Stimulated activated CD4-positive, alpha-beta T cell treated with anti-CD3 and anti-CD28 coated beads, Interleukin-15, amount 100 ng/mL, for 48 hours (primary cell): ENCODE measurements at places on chromosomes 1 and 21.
A peak's percentile ranks its signal among the peaks of the same experiment; 100 is the strongest.

GRCh38 chr1:82565146-82565545, 764.4 kb downstream of the ADGRL2 start:
- DNase-seq, result no peak

- no peak for DNase-seq
Observed at GRCh38 chr1:40635763-40636500, 29.6 kb downstream of the RIMS3 start.

GRCh38 chr1:11158720-11159321, 30.3 kb upstream of the ANGPTL7 start:
- DNase-seq, result no peak

DNA sequence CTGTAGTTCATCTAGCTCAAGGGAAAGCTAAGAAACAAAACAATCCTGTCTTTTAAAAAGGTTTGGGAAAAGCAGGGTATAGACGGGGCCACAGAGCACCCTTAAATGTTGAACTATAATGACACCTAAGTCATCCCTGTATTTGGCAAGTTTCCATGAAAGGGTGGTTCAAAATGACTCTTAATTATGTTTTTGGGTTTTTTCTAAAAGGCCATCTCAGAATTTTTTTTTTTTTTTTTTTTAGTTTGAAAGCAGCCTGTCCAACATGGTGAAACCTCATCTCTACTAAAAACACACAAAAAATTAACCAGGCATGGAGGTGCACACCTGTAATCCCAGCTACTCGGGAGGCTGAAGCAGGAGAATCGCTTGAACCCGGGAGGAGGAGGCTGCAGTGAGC, 22.2 kb downstream of the TOMM20 start:
- DNase-seq, result no peak

DNA sequence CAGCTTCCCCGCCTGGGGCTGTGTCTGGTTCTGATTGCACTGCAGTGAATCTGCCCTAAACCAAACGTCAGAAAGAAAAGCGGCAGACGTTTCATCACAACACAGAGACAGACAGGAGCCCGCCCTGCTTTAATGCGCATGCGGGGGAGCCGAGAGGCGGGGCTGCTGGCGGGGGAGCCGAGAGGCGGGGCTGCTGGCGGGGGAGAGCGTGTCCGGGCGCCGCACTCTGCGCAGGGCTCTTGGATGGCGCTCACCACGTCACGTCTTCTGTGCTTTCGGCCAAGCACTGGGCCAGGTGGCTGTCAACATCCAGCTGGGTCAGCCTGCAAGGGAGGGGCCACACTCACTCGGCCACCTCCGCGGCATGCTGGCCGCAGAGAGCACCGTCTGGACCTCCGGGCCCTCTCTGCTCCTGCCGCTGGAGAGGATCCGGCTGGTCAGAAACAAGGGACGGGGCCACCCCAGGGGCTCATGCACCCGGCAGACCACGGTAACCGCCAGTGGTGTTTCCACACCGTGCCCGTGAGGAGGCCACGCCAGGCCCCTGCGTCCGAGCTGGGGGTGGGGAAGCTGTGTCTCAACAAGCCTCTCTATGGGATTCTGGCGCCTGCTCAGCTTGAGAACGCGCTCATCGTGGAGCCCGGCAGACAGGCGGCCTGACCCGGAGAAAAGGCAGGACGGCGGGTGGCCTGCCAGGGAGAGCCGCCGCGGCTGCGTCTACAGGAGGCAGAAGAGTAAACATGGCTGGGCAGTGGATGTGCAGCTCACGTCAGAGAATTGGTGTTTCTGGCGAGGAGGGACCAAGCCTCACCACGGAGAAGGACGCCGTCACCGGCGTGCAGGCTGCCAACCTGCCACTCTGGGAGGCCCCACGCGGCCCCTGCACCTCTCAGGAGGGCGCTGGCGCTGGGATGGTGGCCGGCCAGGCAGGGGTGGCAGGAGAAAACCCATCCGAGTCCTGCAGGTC, 4.8 kb downstream of the FAAP20 start:
- DNase-seq, result peak; percentile 83

DNA sequence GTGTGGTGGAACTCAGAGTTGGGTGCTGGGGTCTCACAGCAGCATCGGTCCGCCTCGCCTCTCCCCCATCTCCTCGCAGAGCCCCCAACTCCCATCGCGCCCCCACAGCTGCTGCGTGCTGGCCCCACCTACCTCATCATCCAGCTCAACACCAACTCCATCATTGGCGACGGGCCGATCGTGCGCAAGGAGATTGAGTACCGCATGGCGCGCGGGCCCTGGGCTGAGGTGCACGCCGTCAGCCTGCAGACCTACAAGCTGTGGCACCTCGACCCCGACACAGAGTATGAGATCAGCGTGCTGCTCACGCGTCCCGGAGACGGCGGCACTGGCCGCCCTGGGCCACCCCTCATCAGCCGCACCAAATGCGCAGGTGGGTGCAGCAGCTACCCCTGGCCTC, 24.2 kb downstream of the PTPRU start:
- DNase-seq, result no peak

DNA sequence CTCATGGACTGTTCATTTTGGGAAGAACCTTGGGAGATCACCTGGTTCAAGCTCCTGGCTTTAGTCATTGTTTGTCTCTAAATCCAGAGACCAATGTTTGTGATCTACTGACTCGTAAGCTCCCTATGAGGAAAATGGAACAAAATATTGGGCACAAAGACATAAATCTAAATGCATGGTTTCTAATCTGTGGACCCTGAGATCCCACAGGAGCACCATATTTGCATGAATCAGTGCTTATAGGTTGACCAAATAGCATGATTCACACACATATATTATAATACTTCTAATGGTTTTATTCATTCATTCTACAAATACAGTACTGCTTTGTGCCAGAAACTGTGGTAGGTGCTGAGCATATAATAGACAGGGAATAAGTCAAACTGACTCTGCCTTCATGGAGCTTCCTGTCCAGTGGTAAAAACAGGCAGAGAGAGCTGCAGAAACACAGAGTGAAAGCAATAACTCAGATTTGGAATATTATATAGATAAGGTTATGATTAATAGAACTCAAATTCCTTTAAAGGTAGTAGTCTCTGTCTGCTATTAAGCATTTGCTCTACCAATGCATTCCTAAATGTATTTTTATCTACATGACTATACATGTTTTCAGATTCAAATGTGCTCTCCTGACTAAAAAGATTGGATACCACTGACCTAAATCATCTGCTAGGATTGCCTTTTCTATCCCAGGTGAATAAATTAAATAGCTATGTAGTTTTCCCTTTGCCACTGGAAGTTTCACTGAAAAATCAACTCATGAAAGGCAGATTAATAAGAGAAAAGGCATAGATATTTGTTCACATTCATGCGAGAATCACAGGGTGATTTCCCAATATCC, 198.6 kb upstream of the CAMK1G start:
- no peak for DNase-seq

- no peak for DNase-seq
Observed at GRCh38 chr1:50631161-50631560, 207.9 kb upstream of the DMRTA2 start.

- no peak for DNase-seq
Observed at GRCh38 chr1:54156201-54156600, 3.4 kb upstream of the CDCP2 start.

GRCh38 chr1:78426408-78426807, 64.4 kb upstream of the PTGFR start:
- DNase-seq, result no peak

- no peak for DNase-seq
Observed at GRCh38 chr1:246208105-246208504, 299.0 kb downstream of the SMYD3 start.

GRCh38 chr1:184409011-184409410, 22.2 kb downstream of the C1orf21 start:
- no peak for DNase-seq

DNA sequence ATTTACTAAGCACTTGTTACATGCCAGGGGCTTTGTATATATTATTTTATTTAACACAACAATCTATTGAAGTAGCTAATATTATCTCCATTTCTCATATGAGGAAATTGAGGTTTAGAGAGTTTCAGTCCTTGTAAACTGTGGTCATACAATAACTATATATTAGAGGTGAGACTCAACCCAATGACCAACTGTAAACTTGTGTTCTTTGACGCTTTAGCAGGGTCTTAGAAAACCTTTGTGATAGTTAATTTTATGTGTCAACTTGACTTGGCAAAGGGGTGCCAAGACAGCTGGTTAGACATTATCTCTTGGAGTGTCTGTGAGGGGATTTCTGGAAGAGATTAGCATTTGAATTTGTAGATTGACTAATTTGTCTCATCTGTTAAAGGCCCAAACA, 252.4 kb upstream of the B3GALT2 start:
- DNase-seq, result no peak

DNA sequence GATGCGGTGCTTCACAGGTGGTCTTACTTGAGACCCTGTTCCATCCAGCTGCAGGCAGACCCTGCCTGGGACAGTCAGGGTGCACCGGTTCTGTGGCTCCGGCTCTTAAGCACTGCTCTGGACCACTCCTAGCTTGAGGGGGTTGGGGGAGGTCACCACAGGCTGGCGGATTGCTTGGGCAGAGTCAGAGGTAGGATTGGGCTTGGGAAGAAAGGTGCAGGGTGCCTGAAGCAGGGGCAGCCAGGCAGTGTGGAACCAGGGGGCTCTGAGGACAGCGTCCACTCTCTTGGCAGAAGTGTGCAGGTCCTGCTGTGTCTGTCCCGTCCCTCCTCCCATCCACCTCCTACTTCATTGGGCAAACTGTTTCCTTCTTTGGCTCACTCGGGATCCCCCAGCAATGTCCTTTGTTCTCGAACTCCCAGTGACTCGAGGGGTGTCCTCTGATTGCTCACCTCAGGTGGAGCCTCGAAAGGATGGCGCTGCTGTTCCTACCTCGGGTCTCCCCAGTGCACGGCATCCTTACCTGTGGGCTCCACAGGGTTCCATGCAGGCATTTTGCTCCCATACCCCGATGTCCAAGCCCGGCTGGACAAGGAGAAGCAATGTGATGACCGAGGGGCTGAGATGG, 1.7 kb downstream of the PDXK start:
- DNase-seq, result no peak

DNA sequence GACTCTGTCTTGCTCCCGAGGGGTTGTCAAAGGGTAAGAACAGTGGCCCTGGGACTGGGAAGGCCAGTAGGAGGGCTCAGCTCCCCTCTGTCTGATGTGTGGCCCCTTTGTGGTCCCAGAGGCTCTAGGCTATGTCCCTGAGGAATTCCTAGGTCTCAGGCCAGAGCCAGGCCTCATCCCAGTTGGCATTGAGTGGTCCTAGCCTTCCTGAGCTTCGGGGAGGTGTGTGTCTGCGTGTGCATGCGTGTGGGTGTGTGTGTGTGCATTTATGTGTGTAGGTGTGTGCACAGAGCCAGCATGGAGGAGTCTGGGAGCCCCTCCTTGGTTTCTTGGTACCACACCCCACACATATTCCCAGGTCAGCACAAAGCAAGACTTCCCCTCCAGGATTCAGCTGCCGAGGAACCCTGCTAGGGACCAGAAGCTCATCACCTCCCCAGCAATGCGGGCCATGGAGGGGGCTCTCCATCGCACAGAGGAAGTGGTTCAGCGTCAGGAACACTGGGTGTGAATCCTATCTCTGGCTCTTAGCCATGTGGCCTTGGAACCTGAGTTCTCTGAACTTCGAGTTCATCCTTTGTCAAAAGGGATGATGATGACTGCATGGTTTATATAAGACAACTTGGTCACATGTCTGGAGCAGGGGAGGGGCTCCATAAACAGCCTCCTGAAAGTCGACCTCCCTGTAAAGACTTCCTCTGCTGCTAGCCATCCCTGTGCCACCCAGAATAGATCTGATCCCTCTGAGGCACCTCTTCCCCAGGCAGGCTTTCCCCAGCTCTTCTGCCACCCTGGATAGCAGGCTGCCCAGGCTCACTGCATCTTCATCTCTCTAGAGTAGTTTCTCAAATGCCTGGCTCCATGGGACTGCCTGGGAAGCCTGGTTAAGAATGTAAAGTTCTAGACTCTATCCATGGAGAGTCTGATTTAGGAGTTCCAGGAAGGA, 8.3 kb upstream of the EPS8L3 start:
- DNase-seq, result no peak

GRCh38 chr1:76209238-76209637, 134.7 kb downstream of the ST6GALNAC3 start:
- no peak for DNase-seq

DNA sequence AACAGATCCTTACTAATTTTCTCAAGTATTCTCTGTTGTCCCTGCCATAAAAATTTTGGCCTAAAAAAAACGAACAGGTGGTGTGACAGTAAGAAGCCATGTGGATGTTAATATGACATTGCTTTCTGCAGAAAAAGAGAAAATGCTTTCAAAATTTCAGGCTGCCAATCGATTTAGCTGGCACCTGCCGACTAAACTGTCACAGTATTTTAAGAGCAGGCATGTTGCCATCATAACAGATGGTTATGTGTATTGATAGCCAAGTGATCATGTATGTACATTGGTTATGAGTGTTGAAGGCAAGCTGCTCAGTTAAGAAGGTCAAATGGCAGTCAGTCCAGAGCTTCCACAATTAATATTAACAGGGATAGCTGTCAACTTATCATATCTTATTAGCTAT, 1017.0 kb downstream of the MRPL39 start:
- no peak for DNase-seq

- no peak for DNase-seq
Observed at GRCh38 chr1:209727286-209727685, 22.6 kb downstream of the HSD11B1 start.

DNA sequence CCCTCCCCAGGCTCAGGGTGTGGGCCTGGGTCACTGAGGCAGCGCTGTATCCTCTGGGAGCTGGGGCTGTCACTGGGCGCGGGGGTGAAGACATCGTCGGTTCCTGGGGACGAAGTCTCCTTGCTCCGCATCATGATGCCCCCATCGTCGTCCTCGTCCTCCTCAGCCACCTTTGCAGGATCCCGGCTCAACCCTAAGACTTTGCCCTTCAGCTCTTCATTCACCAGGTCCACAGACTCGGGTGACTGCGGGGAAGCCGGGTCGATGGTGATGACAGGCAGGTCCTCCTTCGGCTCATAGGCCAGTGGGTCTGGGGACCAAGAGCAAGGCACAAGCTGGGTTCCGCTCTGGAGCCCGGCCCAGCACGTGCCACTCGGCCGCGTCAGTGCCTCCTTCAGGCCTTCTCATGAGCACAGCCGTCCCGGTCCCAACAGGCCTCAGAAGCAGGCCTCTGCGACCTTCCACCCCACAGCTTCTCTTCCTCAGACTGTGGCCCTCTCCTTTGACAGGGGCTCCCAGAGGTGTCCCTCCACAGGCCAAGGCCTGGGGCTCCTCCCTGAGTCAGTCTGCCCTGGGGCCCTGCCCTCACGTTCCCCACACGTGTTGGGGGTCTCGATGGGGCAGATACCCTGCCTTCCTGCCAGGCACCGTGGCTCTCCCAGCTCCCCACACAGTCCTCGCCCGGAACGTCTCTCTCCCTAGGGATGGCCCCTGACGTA, 54.4 kb downstream of the SLC9A1 start:
- DNase-seq, result no peak

GRCh38 chr1:199954699-199955098, 72.8 kb upstream of the NR5A2 start:
- DNase-seq, result no peak

GRCh38 chr1:53511933-53512806, 53.0 kb downstream of the DMRTB1 start:
- DNase-seq, result no peak

GRCh38 chr1:169364948-169365347, 2.6 kb downstream of the NME7 start:
- no peak for DNase-seq
